ENCODE measurements at places on chromosomes 1 and 21.

DNA sequence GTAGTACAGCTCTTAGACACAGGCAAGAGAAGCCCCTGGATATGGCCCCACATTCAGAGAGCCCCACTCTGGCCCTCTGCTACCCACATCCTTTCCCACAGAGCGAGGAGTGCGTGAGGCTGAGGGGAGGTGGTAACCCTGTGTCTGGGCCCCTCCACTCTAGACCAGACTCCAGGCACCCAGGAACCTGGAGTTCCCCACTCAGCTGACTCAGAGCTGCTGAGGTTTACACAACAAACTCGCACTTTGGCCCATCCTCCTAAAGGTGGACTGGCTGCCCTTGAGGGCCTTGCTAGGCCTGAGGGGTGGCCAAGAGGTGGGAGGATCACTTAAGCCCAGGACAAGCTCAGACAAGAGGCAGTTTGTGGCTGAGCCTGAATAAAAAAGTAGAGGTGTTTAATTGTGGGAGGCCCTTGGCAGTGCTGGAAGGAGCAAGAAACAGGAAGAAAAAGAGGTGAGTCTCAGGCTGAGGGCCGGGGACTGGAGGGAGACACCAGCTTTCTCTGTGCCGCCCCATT is 10.7 kb downstream of the MR1 start:
- no peak for DNase-seq

GRCh38 chr1:213986020-213986924 is 1.5 kb upstream of the PROX1 start:
- no peak for DNase-seq

DNA sequence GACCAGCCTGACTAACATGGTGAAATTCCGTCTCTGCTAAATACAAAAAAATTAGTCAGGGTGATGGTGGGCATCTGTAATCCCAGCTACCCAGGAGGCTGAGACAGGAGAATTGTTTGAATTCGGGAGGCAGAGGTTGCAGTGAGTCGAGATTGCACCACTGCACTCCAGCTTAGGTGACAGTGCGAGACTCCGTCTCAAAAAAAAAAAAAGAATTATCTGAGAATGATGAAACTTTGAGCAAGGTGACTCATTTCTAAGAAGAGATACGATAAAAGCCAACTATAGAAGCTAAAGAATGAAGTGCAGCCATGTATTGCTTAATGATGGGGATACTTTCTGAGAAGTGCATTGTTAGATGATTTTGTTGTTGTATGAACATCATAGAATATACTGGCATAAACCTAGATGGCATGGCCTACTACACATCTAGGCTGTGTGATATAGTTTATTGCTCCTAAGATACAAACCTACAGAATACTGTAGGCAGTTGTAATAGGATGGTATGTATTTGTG is 64.7 kb downstream of the SNRPE start:
- DNase-seq = peak; percentile 52

DNA sequence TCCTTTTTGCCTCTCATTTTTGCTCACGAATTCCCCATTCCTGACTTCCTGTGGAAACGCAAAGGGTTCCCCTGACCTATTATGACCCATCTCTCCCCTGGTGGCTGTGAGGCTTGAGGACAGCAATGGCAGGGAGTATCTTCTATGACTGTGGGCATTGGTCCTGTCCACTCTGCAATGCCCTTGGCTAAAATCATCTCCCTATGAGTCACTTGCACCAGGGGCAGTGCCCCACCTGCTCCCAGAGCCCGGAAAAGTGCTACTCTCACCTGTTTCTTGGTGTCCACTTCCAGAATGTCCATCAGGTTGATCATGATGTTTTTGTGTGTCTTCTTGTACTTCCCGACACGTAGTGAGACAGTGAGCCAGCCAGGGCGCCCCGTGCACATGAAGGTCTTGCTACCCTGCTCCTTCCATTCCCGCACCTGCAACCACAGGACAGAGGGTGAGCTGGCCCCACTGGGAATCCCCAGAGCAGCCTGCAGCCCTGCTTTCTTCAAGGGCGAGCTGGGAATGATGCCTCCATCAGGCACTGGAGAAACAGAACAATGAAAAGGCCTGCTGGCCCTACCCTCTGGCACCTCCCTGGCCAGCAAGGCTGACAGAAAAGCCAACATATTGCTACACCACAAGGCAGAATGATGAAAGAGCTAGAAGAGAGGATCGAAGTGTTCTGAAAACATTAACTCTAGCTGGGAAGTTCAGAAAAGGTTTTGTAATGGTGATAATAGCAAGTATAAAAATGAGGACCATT is 3.5 kb downstream of the DHCR24 start:
- DNase-seq = no peak

- DNase-seq = peak; percentile 46
Observed at GRCh38 chr1:162026881-162027280, 3.2 kb upstream of the OLFML2B start.

GRCh38 chr1:97610102-97610501 is 310.7 kb downstream of the DPYD start:
- no peak for DNase-seq

GRCh38 chr1:46558141-46558963 is 6.9 kb upstream of the KNCN start:
- DNase-seq = no peak

- no peak for DNase-seq
Observed at GRCh38 chr1:207815466-207815865, 63.6 kb downstream of the CD46 start.
